ENCODE measurements at places on chromosomes 7 and 10. TPM values are rescaled to one million over a fixed set of nuclear protein-coding genes. Genes with fewer than 3 reads are reported as not detected.

Gene GCK
- total RNA-seq, result not detected

Gene HDAC9
- total RNA-seq, result 5.2 TPM

Gene ADRA2A
- 0.04 TPM for total RNA-seq

Gene PRKCQ
- total RNA-seq, result not detected

Gene PSTK
- 8.0 TPM for total RNA-seq

Gene EBF3
- not detected for total RNA-seq

Gene ACHE
- total RNA-seq, result not detected

Gene DIP2C
- total RNA-seq, result 0.11 TPM

Gene HIF1AN
- total RNA-seq, result 14.8 TPM

Gene PARD3
- total RNA-seq, result not detected

Gene TACC2
- not detected for total RNA-seq

Gene TRIM8
- total RNA-seq, result 111 TPM

Gene DYNC1I1
- 0.40 TPM for total RNA-seq

Gene PCDH15
- not detected for total RNA-seq

Gene ERVW-1
- not detected for total RNA-seq

Gene CALML5
- total RNA-seq, result not detected

Gene GIMAP7
- total RNA-seq, result not detected

Gene RNLS
- not detected for total RNA-seq

Gene GPRIN2
- total RNA-seq, result not detected

Gene MMRN2
- total RNA-seq, result not detected

Gene BET1
- 28.0 TPM for total RNA-seq

Gene ATP6V0E2
- total RNA-seq, result 14.1 TPM

Gene NKX6-2
- not detected for total RNA-seq

Gene SYT15B
- not detected for total RNA-seq

Gene SPOCK2
- not detected for total RNA-seq

Gene FOXP2
- total RNA-seq, result not detected

Gene CRTAC1
- total RNA-seq, result not detected

Gene PDZD7
- total RNA-seq, result 2.6 TPM

Gene GIMAP2
- total RNA-seq, result 1.0 TPM

Gene HTRA1
- total RNA-seq, result not detected

Gene UCMA
- total RNA-seq, result 0.63 TPM

Data from Karpas-422 (cell line).